ENCODE measurements at places on chromosomes 16 and 17.

DNA sequence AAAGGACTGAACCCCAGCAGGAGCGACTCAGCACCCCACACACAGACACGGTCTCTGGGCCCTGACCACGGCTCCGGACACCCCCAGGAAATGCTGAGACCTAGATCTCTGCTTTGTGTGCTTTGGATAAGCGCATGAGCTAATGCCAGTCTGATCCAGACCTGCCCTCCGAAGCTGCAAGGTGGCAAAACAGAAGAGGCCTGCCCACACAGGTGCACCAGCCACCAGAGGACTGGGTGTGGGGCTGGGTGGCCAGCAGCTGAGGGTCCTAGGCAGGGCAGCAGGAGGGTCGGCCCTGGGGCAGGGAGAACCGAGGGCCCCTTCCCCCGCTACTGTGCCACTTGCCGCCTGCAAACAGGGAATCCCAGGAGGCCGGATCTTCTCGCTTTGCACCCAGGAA is 30.7 kb upstream of the EIF1 start:
- no peak for DNase-seq

DNA sequence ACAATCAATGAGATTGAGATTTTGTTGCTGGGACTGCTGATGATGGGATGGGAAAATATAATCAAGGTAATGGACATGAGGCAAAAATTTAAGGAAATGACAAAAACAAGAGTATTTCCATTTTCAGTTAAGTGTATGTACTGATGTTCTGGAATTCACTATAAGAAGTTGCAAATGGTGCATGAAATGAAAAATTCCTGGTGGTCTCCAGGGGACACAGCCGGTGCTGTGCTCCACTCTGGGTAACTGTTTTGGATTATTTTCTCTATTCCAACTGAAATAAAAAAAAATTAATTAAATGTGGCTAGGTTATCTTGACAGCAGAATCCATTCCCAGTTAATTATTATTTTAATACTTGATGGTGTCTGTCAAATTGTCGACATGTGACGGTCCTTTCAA is 305.6 kb downstream of the WWOX start:
- DNase-seq, result no peak

DNA sequence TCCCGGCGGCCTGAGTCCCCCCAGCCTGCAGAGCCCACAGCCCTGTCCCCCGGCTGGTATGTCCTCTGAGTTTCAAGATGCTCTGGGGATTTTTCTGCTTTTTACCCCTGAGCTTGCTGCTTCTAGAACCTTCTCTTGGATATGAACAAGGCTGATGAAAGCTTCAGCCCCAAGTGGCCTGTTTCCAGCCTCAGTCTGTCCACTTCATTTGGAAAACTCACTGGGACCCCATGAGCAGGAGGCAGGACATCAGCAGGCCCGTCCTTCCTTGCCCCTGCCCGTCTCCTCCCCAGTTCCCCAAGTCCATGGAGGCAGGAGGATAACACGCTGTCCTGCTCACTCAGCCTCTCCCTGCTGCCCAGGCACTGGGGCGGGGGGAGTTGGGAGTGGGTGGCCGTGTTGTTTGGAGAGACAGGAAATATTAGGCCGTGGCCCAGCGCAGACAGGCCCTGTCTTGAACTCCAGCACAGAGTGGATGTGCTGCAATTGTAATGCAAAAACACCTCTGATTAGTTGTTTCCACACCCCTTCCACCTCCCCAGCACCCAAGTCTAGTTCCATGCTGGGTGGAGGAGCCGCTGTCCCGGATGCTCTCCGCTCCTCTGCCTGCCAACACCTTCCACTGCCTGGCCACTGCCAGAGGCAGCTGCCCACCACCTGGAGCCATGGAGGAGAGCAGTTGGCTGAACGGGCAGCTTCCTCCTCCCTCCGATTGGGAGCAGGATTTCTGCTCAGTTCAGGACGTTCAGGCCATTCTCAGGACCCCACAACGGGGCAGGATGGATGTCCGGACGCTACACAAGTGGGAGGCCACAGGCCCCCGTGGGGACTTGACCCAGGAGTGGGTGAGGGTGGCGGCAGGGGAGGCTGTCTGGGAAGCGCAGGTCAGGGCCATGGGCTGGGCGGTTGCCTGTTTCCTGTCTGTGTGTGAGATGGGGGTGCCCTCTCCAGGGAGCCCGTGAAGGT is 216.9 kb upstream of the GSE1 start:
- DNase-seq, result no peak

GRCh38 chr17:7330638-7331015 is 1.5 kb upstream of the NEURL4 start:
- no peak for DNase-seq

All from stimulated activated CD4-positive, alpha-beta T cell treated with anti-CD3 and anti-CD28 coated beads, Interleukin-15, amount 100 ng/mL, for 1 hour (primary cell).